ENCODE measurements at places on chromosomes 1 and 21. TPM values are rescaled to one million over a fixed set of nuclear protein-coding genes. Genes with fewer than 3 reads are reported as not detected.

SLAMF9 gene
- total RNA-seq, result not detected

COL24A1 gene
- 1.6 TPM for total RNA-seq

GJB5 gene
- total RNA-seq, result not detected

TADA1 gene
- total RNA-seq, result 39.8 TPM

LCE1B gene
- not detected for total RNA-seq

HES2 gene
- total RNA-seq, result not detected

FAM151A gene
- not detected for total RNA-seq

TSEN15 gene
- total RNA-seq, result 33.5 TPM

FBLIM1 gene
- total RNA-seq, result 13.8 TPM

ADGRB2 gene
- total RNA-seq, result 103 TPM

KRTAP19-1 gene
- total RNA-seq, result not detected

GABPB2 gene
- 13.8 TPM for total RNA-seq

RFX5 gene
- total RNA-seq, result 31.3 TPM

LINGO4 gene
- not detected for total RNA-seq

All from parietal lobe (tissue), 2 donors.